GM18507 (cell line): ENCODE measurements at places on chromosomes 5 and 9.

DNA sequence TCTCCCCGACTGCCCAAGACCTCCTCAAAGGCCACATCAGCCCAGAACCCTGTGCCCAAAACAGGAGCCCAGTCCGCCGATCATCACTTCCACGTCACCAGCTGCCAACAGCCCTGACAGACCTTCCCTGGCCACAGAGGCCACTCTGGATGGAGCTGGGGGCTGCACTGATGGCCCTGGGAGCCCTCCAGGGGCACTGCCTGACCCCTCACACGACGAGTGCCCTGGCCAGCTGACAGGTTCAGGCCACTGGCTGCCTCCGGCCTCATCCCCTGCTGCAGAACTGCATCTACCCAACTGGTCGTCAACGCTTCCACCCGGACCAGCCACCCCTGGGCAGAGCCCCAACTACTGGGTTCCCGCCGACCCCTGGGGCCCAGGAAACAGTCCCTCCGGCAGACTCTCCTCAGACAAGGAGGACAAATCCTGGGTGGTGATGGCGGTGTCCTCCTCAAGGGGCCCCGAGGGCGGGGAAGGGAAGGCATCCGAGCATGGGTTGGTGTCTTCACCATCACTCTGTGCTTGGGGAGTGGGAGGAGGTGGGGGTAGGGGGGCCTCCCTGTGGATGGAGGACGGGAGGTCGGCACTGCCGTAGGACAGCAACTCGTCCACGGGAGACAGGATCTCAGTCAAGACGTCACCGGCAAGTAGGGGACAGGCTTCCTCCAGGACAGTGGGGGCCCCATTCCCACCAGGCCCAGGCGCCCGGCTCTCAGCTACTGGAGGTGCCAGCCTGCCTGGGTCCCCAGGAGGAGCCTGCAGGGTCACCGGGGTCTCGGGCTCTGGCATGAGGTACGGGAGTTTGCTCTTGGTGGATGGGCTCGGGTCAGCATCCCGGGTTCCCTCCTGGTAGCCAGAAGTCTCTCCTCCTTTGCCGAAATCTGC lies 7.9 kb upstream of the QSOX2 start:
- DNase-seq, result no peak

DNA sequence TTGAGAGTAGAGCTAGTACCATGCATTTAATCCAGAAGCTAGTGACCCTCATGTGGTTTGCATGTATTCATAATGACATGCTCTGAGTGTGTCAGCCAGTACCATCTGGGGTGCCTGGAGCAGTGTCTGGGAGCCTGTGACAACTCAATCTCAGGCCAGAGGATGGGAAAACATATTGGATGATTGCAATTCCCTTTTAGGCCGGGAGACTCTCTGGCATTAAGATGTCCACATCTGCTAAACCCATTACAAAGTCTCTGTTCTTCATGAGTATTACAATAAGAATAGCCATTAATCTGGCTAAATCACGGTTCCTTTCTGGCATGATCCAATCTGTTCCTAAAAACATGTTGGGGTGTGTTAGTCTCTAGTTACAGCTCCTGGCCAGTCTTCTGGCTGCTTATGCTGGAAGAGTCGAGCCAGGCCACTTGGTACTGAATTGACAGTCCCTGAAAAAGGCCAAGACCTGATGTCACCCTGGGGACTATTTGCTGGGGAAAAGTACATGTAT lies 475.7 kb downstream of the ENC1 start:
- no peak for DNase-seq

GRCh38 chr9:113506090-113506589 lies 42.6 kb downstream of the RGS3 start:
- no peak for DNase-seq

DNA sequence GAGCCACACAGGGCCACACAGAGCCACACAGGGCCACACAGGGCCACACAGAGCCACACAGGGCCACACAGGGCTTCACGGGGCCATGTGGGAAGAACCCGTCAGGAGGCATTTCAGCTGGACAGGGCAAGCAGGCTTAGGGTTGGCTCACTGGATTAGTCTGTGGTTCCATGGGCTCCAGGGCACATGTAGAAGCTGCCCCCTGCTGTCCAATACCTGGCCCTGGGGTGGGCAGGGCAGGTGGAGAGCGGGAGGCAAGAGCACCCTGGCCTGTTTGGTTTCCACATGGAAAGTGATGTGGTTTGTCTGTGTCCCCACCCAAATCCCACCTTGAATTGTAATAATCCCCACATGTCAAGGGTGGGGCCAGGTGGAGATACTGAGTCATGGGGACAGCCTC lies 16.4 kb upstream of the LPCAT1 start:
- no peak for DNase-seq

- DNase-seq, result no peak
Measured at GRCh38 chr5:103441523-103441922, 121.1 kb downstream of the NUDT12 start.
